Stimulated activated CD4-positive, alpha-beta T cell treated with anti-CD3 and anti-CD28 coated beads, Interleukin-1b, Interleukin-23, amount 100 ng/mL, for 1 hour (primary cell): ENCODE measurements at places on chromosomes 4 and X.

DNA sequence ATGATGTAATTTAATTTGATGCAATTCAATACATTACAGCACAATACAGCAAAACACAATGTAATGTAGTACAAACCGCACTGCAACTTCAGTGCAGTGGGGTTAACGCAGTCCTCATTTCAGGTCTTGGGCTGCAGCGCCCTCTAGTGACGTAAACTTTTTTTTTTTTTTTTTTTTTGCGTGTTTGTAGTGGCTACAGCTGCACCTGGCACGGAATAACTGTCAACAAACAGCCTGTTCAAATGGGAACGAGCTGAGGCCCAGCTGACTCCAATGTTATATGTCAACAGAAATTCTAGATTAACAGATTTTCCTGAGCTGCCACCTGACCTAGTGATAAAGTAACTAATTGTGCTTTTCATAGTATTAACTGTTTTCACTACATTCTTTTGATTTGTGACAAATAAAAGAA, 33.5 kb upstream of the RASSF6 start:
- no peak for DNase-seq

DNA sequence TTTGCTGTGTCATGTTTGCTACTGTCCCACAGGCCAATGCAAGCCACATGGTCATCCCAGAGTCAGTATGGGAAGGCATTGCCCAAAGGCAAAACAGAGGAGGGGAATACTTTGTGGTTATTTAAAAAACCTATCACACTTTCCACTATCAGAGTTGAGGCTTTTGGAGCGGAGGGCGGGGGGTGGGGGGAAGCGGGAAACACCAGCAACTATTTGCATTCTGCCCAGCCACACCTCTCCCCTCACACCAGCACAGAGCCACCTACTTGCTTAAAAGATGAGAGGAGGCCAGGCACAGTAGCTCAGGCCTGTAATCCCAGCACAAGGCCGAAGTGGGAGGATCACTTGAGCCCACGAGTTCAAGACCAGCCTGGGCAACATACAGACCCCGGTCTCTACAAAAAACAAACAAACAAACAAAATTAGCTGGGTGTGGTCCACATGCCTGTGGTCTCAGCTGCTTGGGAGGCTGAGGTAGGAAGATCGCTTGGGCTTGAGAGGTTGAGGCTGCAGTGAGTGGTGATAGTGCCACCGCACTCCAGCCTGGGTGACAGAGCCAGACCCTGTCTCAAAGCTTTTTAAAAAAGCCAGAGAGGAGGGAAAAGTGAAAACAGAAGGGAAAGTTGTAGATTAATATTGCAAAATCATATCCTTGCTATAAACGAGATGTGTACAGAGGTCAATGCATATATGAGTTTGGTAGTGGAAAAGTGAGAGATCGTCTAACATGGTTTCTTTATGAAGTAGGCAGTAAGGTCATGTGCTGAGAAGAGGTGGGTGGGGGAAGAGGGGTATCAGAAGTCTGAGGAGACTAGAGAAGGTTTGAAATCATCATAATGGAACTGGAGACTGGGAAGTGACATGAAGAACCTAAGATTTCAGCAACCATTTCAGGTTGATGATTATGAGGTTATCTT, 1.9 kb upstream of the CHST7 start:
- no peak for DNase-seq

GRCh38 chr4:134201216-134202161, at the start of gene PABPC4L:
Gene PABPC4L (minus strand): TSS chr4:134201789. CDS start chr4:134201019, 770 bp downstream.
- no peak for DNase-seq

- no peak for DNase-seq
These were observed 104.6 kb downstream of the TMEM144 start for GRCh38 chr4:158314756-158315487.

DNA sequence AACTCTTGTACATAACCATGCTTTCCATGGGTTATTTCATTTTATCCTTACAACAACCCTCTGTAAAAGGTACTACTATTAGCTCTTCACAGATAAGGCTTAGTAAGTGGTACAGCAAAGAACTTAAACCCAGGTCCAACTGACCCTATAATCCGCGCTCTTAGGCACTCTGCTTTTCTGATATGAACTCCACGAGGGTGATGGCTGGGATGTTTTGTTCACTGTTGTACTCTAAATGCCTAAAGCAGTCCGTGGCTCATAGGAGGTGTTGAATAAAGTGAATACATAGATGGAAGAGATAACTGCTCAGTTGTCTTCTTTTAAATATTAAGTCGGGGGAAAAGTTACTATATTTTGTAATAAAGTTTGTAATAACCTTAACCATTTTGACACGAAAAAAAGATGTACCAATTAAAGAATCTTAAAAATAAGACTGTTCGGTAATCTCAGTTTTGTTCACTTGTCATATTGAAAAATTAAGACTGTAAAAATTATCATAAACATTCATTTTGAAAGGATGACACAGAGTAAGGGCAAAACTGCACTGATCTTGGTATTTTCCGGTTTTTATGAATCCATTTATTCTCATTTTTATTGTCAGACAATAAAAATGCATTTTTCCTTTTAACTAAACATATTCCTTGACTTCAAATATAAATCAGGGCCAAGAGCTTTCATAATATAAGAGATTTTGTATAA, 166.5 kb downstream of the FBXW7 start:
- DNase-seq: no peak

DNA sequence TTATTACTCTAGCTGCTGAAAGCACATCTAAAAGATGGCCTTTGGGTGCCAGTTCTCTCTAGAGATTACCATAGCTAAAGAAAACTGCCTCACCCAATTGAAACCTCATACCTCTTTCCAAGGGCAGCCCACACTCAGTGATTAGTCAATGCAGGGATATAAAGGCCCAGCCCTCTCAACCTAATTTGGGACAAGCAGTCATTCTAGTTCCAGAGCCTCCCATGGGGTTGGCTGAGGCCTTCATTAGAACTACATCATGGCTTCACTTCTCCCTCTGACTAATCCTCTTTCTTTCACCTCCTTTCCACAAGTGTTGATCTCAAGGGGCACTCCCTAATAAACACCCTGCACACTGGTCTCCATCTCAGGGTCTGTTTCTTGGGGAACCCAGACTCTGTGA, 38.5 kb upstream of the C1GALT1C1 start:
- DNase-seq: no peak

- no peak for DNase-seq
These were observed 165.0 kb upstream of the GEMIN8 start for GRCh38 chrX:14194711-14195110.

DNA sequence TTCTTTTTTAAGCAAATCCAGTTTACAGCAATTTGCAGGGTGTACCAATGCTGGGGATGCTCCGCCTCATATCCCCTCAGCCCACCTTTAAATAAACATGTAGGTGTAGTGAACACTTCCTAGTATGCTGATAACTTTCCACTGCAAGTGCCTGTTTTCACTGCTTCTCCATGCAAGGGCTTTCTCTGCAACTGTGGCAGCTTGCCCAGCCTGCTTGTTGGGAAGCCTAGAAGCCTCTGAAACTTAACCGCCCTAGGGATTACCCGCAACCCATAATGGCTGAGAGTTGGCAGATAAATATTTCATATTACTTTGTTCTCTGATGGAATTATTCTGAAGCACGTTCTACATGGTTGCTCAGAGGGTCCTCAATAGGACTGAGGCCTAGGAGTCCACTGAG, 253.7 kb upstream of the DDX53 start:
- DNase-seq: no peak

GRCh38 chr4:75514949-75515612, 808 bp downstream of the THAP6 start:
- DNase-seq: no peak
